ENCODE measurements at places on chromosomes 12 and 14. TPM values are rescaled to one million over a fixed set of nuclear protein-coding genes. Genes with fewer than 3 reads are reported as not detected.

NDRG2 gene
- 1.6 TPM for total RNA-seq

GLIPR1 gene
- total RNA-seq = 11.5 TPM

CMKLR1 gene
- 0.03 TPM for total RNA-seq

RIMBP2 gene
- total RNA-seq = not detected

ORMDL2 gene
- total RNA-seq = 59.6 TPM

LMNTD1 gene
- 0.13 TPM for total RNA-seq

CDKL1 gene
- total RNA-seq = 5.8 TPM

KRT82 gene
- total RNA-seq = not detected

DNA sequence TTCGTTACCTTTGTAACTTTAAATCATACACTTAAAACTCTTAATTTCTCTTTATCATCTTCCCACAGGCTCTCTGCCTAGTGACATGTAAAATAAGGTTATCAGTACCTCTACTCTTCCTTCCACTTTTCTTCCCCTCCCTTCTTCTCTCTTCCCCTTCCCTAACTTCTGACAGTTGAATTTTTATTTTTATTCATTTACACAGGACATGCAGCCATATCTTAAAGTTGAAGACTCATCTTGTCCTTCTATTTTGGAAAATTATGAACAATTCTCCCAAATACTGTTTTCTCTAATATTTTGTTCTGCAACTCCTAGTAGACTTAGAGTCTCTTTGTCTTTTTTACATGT, 263.9 kb downstream of the FBXL14 start:
- no peaks in the 10 kb centered on the region for H3K4me1 ChIP-seq
- DNase-seq = no peak

- no peaks in the 10 kb centered on the region for H3K36me3 ChIP-seq
- no peak overlapping the region for H3K4me3 ChIP-seq
- H3K27ac ChIP-seq = no peak overlapping the region
- no peaks in the 10 kb centered on the region for H3K27me3 ChIP-seq
- DNase-seq = no peak
Observed at GRCh38 chr12:24256684-24257083, 307.2 kb upstream of the SOX5 start.

DNA sequence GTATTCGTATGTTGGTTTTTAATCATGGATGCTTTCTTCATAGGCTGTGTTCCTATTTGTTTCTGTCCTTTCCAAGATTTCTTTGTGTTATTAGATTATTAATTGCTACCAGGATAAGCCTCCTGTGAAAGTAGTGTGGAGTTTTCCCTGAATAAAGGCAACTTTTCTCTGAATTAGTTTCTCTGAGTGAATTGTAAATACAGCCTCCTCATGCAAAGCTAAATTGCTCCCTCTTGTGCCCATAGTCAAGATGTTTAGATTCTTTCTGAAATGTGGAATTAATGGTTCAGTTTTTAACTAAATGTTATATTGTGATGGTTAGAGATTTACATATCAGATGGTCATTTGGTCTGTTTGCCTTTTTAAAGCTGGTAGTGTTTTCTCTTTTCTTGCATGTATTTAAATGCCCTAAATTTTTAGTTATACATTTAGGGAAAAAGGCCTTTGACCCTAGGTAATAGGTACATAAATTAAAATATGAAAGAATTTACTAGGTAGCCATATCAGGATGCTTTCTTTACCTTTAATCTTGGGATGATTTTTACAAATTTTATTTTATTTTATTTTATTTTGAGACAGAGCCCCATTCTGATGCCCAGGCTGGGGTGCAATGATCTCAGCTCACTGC, 8.9 kb downstream of the APAF1 start:
- no peak for DNase-seq
- no peaks in the 10 kb centered on the region for H3K4me1 ChIP-seq
- peaks cover 6% of the 10 kb centered on the region for H3K36me3 ChIP-seq

GRCh38 chr12:113230315-113231234, 9.3 kb downstream of the TPCN1 start:
- no peaks in the 10 kb centered on the region for H3K36me3 ChIP-seq
- H3K4me3 ChIP-seq = no peak overlapping the region
- H3K27ac ChIP-seq = no peak overlapping the region
- no peaks in the 10 kb centered on the region for H3K27me3 ChIP-seq

GRCh38 chr14:72599579-72600470, 294.1 kb downstream of the DPF3 start:
- no peaks in the 10 kb centered on the region for H3K36me3 ChIP-seq
- H3K27me3 ChIP-seq = peaks cover 2% of the 10 kb centered on the region
- H3K27ac ChIP-seq = no peak overlapping the region
- no peak for DNase-seq
- no peaks in the 10 kb centered on the region for H3K4me1 ChIP-seq

GRCh38 chr14:85576848-85577542, 47.1 kb downstream of the FLRT2 start:
- no peaks in the 10 kb centered on the region for H3K36me3 ChIP-seq
- H3K27me3 ChIP-seq = no peaks in the 10 kb centered on the region
- DNase-seq = no peak
- no peak overlapping the region for H3K4me3 ChIP-seq
- no peak overlapping the region for H3K27ac ChIP-seq

- H3K4me3 ChIP-seq = no peak overlapping the region
- DNase-seq = no peak
- H3K27me3 ChIP-seq = peaks cover 3% of the 10 kb centered on the region
- H3K36me3 ChIP-seq = no peaks in the 10 kb centered on the region
- H3K4me1 ChIP-seq = no peaks in the 10 kb centered on the region
- H3K27ac ChIP-seq = no peak overlapping the region
Observed at GRCh38 chr14:21723431-21724045, 49.9 kb upstream of the OR4E1 start.

- no peaks in the 10 kb centered on the region for H3K27me3 ChIP-seq
- no peak for DNase-seq
- H3K4me1 ChIP-seq = no peaks in the 10 kb centered on the region
- no peak overlapping the region for H3K4me3 ChIP-seq
- no peaks in the 10 kb centered on the region for H3K36me3 ChIP-seq
Observed at GRCh38 chr14:79992407-79993198, 218.7 kb downstream of the DIO2 start.

GRCh38 chr12:49928471-49928870, 22.1 kb upstream of the AQP2 start:
- H3K27me3 ChIP-seq = no peaks in the 10 kb centered on the region
- H3K36me3 ChIP-seq = no peaks in the 10 kb centered on the region
- no peaks in the 10 kb centered on the region for H3K4me1 ChIP-seq
- no peak overlapping the region for H3K27ac ChIP-seq

- H3K27ac ChIP-seq = no peak overlapping the region
- peak overlapping the region; percentile 54 for H3K4me3 ChIP-seq
- 0 out of 2 replicates have a peak, but pooled peaks cover 5% of the 10 kb centered on the region for H3K4me1 ChIP-seq
- 0 out of 2 replicates have a peak, but pooled peaks cover 2% of the 10 kb centered on the region for H3K27me3 ChIP-seq
Observed at GRCh38 chr12:52036587-52037171, 14.6 kb upstream of the NR4A1 start.

- no peak overlapping the region for H3K27ac ChIP-seq
- H3K4me3 ChIP-seq = no peak overlapping the region
- no peak for DNase-seq
- no peaks in the 10 kb centered on the region for H3K4me1 ChIP-seq
Observed at GRCh38 chr14:23895480-23895879, 58.1 kb upstream of the DHRS4 start.

DNA sequence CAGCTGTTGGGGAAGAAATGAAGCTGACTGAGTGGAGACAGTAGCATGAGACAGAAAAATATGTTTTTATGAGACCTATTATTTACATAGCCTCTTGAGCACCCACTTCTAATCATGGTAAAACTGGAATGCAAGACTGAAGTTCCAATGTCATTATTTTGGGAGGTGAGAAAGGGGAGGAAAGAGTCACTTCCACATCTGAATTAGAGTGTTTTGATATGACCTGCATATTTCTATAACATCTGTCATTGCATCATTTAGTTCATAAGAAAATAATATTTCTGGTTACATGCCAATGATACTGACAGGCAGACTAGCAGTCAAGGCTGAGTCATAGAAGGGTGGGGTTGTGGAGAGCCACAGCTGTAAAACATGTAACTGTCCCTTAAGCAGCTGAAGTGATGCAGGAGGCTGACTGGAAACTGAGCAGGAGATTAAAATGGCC, 26.7 kb downstream of the NTN4 start:
- no peaks in the 10 kb centered on the region for H3K36me3 ChIP-seq
- H3K4me3 ChIP-seq = no peak overlapping the region
- no peaks in the 10 kb centered on the region for H3K27me3 ChIP-seq
- DNase-seq = peak; percentile 82

GRCh38 chr12:54056110-54056509, 2.5 kb downstream of the HOXC4 start:
- DNase-seq = no peak
- H3K27me3 ChIP-seq = no peaks in the 10 kb centered on the region
- no peak overlapping the region for H3K27ac ChIP-seq
- peaks cover 38% of the 10 kb centered on the region for H3K4me1 ChIP-seq

GRCh38 chr14:94173471-94173884, 644 bp upstream of the PPP4R4 start:
- H3K4me3 ChIP-seq = peak overlapping the region; percentile 63
- peaks cover 4% of the 10 kb centered on the region for H3K27me3 ChIP-seq
- peaks cover 4% of the 10 kb centered on the region for H3K4me1 ChIP-seq
- no peak for DNase-seq
- H3K36me3 ChIP-seq = no peaks in the 10 kb centered on the region

Data from Panc1 (cell line).